ENCODE measurements at places on chromosomes 5 and 9.

- DNase-seq: no peak
Measured at GRCh38 chr9:124660341-124660801, 110.7 kb downstream of the NR6A1 start.

- peak; percentile 88 for DNase-seq
Measured at GRCh38 chr9:77177143-77177893, at the start of gene VPS13A. VPS13A (plus strand) TSS chr9:77177534; CDS start chr9:77177705, 171 bp downstream.

GRCh38 chr5:181245427-181246275 is 1.9 kb upstream of the RACK1 start:
- DNase-seq: no peak

DNA sequence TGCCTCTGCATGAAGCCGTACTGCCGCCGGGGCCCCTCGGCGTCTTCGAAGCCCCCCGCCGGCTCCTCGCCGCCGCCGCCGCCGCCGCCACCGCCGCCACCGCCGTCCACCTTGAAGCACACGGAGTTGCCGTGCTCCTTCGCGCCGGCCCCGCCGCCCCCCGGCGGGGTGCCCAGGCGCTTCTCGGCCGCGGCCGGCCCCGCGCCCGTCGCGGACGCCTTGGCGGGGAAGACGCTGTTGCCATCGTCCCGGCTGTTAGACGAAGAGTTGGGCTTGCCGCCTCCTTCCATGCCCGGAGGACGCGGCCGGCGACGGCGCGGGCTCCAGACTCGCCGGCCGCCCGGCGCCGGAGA is 400 bp downstream of the HCN1 start:
- DNase-seq: no peak

DNA sequence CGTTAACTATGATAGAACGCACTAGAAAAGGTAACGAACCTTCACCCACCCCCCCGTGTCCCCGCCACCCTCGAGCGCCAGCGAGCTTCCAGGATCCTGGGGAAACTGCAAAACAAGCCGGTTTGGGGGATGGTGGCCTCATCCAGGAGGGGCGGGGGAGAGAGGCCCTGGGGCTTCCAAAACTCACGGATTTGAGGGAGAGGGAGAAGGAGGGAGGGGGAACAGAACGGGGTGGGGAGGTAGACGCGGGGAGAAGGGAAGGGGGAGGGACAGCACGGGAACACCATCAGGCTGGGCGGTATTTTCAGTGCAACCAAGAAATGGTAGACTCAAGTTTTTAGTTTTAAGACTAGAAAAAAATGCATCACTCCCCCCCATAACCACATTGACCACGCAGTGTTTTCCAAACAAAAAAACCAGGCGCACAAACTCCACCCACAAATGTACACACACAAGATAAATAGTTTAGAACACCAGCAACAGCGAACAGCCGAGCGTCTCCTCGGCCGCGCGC is 1.4 kb downstream of the NRARP start:
- no peak for DNase-seq

GRCh38 chr5:65769539-65769938 is 47.5 kb downstream of the NLN start:
- no peak for DNase-seq

DNA sequence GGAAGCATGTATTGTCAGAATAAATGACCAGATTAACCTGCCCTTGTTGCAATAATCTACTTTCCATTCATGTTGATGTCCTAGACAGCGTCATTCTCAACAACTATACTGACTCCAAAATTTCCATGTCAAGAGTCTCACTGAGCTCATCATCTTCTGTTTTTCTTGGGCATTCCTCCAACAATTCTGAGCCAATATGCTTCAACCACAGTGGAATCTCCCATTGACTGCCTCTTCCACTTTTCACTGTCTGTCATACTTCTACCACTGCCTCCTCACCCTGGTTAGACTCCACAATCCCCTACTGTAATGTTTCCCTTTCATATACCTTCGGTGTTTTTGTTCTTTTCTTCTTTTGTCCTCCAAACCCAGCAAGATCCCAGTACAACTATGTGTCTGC is 162.8 kb downstream of the TLE1 start:
- no peak for DNase-seq

GRCh38 chr5:7970816-7971215 is 101.9 kb downstream of the MTRR start:
- no peak for DNase-seq

- no peak for DNase-seq
Measured at GRCh38 chr9:93008457-93008856, 50.0 kb upstream of the SUSD3 start.

GRCh38 chr9:108528231-108528630 is 327.6 kb downstream of the ACTL7B start:
- DNase-seq: no peak

- DNase-seq: no peak
Measured at GRCh38 chr5:143133721-143134120, 269.8 kb downstream of the NR3C1 start.

DNA sequence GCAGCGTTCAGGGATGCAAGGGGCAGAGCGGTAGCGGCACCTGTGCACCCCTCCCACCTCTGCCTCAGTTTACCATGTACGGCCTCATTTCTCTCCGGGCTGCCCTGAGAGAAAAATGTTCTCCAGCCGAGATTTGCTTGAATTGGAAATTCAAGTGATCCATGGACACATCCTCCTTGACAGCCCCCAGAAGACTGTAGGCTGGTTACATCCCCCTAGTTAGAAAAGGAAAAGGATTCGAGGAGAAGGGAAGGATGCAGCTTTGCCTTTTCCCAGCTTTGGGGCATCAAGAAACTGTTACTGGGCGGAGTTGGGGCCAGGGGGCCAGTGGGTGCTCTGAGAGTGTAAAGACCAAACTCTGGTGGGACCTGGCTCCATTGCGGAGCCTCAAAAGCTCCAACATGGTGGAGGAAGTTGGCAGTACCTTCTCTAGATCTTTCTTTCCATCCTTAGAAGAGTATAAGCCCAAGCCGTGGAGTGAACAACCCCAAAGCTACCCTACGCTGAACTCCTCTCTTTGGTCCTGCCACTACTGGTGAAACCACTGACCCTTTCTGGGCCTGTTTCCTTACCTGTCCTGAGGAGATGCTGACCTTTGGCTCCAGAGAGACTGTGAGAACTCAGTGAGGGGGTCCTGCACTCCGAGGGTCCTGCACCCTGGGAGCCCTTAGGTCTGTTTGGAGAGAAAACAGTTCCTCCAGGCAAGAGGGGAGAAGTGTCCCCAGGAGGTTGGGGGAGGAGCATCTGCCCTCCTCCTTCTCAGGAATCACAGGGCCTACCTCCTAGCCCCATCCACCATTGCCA is 1.0 kb upstream of the BARX1 start:
- no peak for DNase-seq

DNA sequence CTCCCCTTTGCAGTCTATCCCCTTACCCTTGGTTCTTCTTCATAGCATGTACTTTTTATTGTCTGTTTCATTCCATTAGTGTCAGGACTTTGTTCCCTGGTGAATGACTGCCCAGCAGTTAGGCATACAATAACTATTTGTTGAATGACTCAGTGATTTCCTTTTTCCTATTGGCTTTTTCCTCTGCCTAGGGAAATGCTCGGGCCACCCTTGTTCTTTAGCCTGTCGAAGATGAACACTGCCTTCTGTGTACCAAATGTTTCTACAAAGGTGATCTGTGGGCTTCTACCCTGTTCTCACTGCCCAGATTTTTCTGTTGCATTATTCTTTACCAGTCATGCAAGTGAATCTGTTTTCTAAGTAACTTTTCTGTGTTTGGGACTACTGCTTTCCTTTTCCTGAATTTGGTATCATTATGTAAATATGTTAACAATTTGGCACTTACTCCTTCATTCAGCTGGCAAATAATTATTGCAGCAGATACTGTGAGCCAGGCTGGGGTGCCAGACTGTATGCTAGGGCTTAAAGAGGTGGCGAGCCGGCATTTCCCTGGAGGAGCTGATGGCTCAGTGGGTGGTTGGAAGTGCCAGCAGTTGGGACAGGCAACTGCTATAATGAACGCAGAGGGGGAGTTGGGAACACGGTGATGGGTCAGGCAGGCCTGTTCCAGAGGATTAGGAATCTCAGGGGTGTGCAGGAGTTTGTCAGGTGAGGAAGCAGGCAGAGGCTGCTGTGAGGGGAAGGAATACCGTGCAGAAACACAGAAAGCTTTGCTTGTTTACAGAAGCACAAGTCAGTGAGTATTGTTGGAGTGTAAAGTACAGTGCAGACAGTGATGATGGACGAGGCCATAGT is 30.6 kb downstream of the KDM4C start:
- no peak for DNase-seq

- no peak for DNase-seq
Measured at GRCh38 chr5:79202076-79202475, 33.9 kb upstream of the JMY start.

- DNase-seq: no peak
Measured at GRCh38 chr5:59732806-59733205, 160.7 kb downstream of the PDE4D start.

GRCh38 chr5:170736966-170737365 is 46.6 kb upstream of the GABRP start:
- DNase-seq: no peak

GRCh38 chr9:22922222-22922621 is 475.6 kb downstream of the DMRTA1 start:
- DNase-seq: no peak

- no peak for DNase-seq
Measured at GRCh38 chr5:76788362-76788761, 30.5 kb upstream of the F2RL1 start.

DNA sequence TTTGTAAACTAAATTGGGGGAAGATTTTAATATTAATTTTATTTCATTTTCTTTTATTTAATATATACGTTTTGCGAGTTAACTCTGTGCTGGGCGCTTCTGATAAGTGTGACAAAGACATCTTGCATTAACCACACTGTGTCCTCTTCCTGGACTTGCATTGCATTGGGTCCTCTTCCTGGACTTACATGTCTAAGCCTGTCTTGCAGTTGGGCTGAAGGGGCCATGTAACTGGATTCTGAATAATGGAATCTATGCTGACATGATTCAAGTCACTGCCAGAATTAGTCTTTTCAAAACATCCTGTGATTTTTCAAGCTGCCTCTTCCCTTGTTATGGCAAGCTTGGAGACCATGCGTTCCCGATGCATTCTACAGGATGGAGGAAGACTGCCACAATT is 122.6 kb downstream of the TRIM32 start:
- no peak for DNase-seq

- DNase-seq: no peak
Measured at GRCh38 chr5:6377582-6377904, 804 bp downstream of the MED10 start.

DNA sequence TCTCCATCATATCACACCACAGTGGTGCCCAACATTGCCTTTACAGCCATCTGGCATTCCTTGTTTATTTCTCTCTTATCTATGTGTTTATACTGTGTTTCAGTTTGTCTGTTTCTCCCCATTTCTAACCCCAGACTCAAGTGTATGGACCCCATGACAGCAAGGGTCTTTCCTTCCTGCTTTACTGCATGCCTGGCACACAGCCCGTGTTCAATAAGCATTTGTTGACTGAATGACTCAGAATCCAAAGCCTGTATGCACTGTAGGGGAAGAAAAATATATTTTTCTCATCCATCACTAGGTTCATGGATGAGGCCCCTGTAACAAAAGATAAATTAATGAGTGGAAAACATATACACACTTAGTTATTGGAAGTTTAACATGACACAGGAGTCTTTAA is 190.8 kb upstream of the SEMA6A start:
- DNase-seq: no peak

GRCh38 chr5:89407054-89407453 is 524.1 kb upstream of the MEF2C start:
- DNase-seq: no peak

GRCh38 chr5:133384903-133385302 is 227.4 kb downstream of the FSTL4 start:
- DNase-seq: no peak

GRCh38 chr5:141001446-141001843 is 35.2 kb downstream of the PCDHAC2 start:
- no peak for DNase-seq

DNA sequence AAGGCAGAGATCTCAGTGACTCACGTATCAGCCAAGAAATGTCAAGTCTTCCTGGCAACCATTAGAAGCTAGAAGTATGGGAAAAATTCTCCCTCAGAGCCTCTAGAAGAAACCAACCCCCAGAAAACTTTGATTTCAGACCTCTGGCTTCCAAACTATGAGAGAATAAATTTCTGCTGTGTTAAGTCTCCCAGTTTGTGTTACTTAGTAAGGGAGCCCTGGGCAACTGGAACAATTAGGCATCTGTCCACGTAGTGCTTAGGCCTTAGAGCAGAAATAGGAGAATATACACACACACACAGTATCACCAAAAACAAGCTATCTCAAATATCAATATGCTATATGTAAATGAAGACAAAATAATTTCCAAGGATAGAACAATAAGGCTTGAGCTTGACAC is 894.8 kb upstream of the CDH10 start:
- no peak for DNase-seq

Data from CD4-positive, alpha-beta T cell (primary cell).